ENCODE measurements at places on chromosomes 7 and 10.

- no peak for DNase-seq
Observed at GRCh38 chr10:95467162-95467599, 94.0 kb downstream of the SORBS1 start.

DNA sequence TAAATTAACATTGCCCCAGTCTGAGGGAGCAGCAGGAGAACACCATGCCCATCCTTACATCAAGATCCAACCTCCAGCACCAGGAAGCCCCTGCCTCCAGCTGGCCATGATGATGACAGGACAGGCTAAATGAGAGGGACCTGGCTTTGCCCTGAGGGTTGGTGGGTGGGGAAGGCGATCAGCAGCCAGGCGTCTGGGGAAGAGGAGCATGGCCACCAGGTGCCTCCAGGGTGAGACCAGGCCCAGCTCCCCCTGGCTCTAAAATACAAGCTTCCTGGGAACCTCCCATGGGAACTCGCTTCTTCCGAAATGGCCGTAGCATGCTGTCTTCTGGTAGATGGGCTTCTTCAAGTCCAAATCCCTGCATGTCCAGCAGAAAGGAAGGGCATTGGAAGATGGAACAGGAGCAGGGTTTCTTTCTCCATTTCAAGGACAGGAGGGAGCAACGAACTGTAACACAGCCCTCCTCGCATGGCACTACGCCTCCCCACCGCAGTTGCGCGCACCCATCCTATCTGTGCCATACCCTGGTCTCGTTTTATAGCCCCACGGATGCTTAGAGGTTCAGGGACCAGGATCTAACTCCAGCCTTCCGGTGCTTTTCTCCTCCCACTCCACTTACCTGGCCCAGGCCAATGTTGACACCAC lies 15.8 kb downstream of the MAT1A start:
- DNase-seq = no peak

GRCh38 chr10:35335133-35336083 lies 901 bp upstream of the CCNY start:
- DNase-seq = no peak

DNA sequence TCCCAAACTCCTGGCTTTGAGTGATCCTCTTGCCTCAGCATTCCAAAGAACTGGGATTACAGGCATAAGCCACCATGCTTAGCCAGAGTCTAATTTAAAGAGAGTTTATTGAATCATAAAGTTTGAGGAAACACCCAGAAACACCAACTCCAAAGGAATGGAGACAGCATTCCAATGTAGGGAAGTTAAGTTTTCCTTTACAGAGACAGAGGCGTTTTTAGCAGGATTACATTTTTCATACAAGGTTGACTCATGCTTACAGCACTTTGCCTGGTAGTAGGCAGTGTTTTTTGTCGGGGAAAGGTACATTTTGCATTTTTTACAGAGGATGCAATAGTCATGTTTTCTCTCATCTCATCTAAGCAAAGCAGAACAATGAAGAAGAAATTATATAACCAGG lies 18.9 kb upstream of the OPN4 start:
- DNase-seq = no peak

DNA sequence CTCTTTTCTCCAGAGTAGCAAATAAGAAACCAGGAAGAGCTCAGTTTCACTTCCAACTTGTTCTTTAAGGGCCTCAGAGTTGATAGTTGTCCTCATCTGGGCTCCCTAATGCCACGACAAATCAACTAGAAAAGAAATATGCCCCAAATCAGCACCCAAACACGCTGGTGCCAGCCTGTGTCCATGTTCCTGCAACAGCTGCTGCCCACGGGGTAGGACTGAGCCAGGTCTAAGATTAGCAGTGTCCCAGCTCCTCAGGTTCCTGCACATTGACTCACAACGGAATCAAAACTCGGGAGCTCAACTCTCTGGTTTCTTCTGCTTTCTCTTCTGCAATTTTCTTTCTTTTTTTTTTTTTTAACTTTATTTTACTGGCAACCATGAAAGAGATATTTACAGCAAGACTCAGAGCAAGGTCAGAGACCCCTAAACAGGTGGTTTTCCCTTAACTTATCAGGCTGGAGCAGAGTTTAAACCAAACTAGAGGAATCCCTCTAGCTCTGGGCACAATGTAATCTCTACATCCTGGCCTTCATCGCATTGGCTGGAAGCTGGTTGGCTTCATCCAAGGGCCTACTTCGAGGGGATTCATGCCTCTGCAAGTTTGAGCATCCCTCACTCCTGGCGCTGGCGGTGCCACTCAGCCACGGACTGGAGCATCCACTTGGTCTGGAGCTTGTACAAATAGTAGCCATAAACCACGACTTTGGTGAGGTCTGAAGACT lies 126.1 kb downstream of the PFKFB3 start:
- no peak for DNase-seq

GRCh38 chr10:123284022-123284421 lies 129.8 kb downstream of the BUB3 start:
- no peak for DNase-seq

DNA sequence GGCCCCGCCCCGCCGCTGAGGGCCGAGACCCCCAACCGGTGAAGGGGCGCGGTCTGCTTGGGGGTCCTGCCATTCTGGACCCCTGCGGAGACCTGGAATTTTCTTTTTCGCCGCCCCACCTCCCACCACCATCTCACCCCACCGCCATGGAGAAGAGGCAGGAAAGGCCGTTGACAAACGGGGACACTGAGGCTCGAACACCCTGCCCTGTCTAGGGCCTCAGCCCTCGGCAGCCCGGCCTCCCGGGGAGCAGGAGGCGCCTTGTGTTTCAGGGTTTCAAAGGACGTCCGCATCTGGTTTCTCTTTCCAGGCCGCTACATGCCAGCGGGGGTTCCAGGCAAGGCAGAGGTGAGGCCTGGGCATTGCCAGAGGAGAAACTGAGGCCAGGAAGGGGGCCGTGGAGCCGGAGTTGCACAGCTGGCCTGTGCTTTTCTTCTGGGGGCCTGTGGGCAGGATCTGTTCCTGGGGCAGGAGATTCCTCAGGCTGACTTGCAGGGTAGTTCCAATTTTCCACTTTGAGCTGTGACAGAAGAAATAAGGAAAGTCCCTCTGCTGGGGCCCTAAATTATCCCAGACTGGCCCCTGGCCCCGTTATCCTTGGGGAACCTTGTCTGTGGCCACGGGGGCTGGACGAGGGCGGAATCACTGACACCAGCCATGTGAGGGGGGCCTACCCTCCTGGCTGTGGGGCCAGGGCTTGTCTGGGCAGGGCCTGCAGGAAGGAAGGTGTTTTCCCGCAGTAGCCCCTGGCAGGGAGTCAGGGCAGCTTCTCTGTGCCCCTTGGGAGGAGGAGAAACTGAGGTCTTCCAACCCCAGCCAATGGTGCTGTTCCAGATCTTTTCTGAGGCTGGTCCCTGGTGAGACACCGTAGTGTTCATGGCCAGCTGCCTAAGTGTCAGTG lies 900 bp upstream of the MICALL2 start:
- DNase-seq = no peak

- no peak for DNase-seq
Observed at GRCh38 chr10:78752708-78753107, 316.1 kb upstream of the ZMIZ1 start.

- DNase-seq = no peak
Observed at GRCh38 chr7:141156407-141156806, 82.5 kb downstream of the TMEM178B start.

DNA sequence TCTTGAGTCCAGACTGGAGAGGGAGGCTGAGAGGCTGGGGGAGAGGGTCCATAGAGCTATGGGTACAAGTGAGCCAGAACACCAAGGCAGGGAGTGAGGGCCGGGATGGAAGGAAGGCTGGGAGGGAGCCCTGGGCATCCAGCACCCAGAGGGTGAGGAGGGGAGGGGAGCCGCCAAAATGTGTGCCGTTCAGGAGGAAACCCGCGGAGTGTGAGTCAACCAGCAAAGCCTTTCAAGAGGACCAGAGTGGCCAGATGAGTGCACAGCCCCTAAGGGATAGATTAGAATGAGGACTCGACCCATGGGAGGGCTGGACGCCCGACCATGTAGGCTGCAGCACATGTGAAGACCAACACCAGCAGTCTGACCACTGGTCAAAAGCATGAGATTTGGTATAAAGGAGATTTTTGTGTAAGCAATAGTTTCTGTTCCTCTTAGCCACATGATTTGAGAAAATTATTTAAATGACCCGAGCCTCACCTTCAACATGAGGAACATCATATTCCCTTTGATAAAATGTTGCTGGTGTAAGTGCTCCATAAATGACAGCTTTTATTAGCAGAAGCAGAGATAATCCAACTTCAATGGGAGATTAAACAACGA lies 179.7 kb upstream of the GRB10 start:
- DNase-seq = no peak

- no peak for DNase-seq
Observed at GRCh38 chr10:132270256-132270655, 37.5 kb downstream of the STK32C start.

DNA sequence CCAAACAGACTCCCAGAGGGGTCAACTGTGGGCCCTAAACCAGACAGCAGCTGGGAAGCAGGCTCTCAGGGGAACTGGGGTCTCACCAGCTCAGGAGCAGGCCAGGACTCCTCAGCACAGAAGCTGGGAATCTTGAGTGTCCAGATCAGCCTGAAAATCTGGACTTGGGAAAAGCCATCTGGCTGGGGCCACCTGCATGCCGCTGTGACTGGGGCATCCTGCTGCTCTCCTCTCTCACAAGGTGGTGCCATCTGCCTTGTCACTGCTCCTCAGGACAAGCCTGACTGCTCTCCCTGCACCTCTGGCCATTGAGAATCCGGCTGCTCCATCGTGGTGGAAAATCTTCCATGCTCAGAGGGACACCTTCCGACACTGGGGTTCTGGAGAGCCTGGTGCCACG lies 141.4 kb downstream of the PLPP4 start:
- DNase-seq = no peak

DNA sequence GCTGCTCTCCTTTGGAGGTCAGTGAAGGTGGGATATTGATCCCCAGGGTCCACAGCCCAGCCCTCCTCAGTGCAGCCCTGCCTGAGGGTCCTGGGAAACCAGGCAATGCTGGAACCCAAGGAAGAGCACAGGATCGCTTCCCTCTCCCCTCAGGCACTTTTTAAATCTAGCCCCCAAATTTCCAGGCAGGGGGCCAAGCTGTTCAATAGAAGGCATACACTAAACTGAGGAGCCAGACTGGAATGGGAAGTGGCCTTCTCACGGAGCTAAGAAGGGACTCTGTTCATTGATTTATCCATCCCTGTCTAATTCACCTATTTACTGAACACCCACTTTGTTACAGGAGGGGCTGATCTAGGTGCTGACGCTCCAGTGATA lies 60.3 kb downstream of the GLI3 start:
- no peak for DNase-seq

DNA sequence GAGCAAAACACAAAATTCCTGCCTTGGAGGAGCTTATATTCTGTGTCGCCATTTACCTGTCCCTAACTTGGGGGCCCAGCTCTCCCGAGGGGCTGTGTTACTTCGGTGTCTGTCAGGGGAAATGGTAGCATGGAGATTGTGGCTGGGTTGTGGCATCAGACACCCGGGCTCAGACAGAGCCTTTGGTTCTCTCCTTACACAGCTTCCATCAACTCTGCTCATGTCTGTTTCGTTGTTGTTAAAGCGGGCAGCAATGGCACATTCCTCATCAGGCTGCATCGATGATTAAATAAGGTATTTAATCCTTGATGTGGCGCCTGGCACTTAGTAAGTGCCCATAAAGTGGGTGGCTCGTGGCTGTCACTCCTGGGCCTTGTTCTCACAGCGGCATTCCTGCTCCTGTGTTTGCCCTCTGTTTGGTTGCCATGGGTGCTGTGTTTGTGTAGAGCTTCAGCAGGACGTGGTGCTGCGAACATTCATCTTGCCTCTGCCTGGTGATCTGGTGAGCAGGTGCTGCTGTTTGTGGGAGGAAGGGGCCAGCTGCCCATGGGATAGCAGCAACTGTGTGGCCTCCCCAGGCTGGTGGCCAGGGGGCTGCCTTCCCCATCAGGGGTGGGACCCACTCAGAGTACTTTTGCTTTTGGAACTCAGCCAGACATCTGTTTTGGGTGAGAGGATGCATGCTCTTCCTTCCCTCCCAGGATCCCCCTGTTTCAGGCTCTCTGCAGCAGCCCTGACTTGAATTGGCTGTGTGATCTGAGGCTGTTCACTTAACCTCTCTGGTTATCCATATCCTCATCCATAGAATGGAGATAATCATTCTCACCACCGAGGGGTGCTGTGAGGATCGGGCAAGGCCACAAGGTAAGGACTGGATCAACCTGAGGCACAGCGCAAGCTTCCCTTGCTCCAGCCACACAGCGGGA lies 207.2 kb upstream of the SVIL start:
- no peak for DNase-seq

DNA sequence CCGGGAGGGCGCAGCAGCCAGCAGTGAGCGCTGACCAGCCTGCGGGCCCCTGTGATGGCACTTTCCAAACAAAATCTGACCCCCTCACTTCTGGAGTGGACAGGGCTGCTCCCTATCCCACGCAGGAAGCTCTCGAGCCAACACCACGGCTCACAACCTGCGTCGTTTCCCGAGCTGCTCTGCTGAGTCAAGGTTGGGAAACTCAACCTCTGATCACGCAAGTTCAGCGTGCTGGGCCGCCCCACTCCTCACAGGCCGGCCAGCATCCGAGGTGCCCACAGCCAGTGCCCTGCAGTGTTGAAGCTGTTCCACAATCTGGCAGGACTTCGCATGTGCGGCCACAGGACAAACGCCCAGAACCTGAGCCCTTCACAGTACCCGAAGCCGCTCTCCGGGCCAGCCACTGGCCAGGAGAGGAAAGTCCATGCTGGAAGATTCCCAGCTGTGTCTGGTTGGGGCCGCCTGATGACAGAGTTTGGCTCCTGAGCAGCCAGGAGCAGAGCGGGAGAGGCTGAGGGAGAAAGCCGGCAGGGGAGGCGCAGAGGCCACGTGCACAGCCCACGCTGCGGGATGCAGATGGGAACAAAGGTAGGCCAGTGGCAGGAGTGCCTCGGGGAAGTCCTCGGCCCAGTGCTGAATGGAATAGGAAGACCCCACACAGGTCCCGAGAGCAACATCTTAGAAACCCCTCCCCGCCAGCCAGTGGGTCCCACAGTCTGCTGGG lies 263.3 kb upstream of the TCERG1L start:
- no peak for DNase-seq

- DNase-seq = no peak
Observed at GRCh38 chr7:8201846-8202441, 60.0 kb downstream of the ICA1 start.

GRCh38 chr10:26743841-26744240 lies 46.3 kb downstream of the PDSS1 start:
- DNase-seq = no peak

DNA sequence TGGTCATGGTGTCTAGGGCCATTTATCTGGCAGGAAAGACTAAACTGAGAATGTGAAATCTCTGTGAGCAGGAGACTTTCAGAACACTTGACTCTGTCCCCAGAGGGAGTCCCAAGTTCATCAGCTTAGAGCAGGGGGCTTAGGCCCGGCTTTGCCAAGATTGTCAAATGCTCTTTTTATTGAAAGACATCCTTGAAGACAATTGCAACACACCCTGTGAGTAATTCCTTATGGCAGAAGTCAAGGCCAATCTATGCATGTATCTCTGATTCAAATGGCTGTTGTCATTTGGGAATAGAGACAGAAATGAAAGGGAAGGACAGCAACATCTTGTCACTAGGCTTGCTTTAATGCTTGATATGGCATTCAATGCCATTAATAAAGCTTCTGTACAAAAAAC lies 33.7 kb downstream of the BAMBI start:
- no peak for DNase-seq

- no peak for DNase-seq
Observed at GRCh38 chr10:91140995-91141549, 79.4 kb upstream of the PCGF5 start.
